ENCODE measurements at places on chromosomes 4 and X. TPM values are rescaled to one million over a fixed set of nuclear protein-coding genes. Genes with fewer than 3 reads are reported as not detected.

The LARP1B gene
- total RNA-seq, result 44.8 TPM

The GAGE12J gene
- total RNA-seq, result not detected

The EGF gene
- total RNA-seq, result 20.8 TPM

The NPY1R gene
- total RNA-seq, result 12.4 TPM

The AMBN gene
- total RNA-seq, result not detected

The BEX5 gene
- 7.7 TPM for total RNA-seq

The NUDT10 gene
- 13.7 TPM for total RNA-seq

The HPSE gene
- 0.93 TPM for total RNA-seq

The TLR2 gene
- 8.7 TPM for total RNA-seq

The MAGT1 gene
- 51.7 TPM for total RNA-seq
